ENCODE measurements at places on chromosomes 1 and 21.

GRCh38 chr1:168836469-168836868 lies 107.5 kb upstream of the DPT start:
- no peak for DNase-seq

GRCh38 chr1:117600966-117601365 lies 4.9 kb upstream of the TENT5C start:
- DNase-seq: no peak

DNA sequence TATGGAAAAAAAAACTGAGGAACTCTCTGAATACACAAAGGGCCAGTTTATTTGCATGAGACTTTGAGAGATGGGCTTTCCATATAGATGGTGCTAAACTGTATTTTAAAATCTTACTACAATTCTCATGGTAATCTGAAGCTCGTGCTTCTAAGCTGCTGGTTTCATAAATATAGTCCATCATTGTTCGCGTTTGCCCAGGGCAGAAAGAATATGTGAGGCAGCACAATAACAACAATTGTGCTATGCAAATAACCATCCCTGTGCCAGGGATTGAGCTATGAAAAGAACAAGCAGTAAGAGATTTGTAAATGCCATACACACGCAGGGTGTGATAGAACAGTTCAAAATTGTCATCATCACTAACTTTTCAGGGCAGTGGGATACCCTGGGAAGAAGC lies 4.9 kb upstream of the EPS15 start:
- DNase-seq: no peak

- no peak for DNase-seq
Measured at GRCh38 chr1:159168043-159168442, 3.4 kb upstream of the CADM3 start.

- no peak for DNase-seq
Measured at GRCh38 chr21:32888971-32889370, 117.4 kb upstream of the PAXBP1 start.

DNA sequence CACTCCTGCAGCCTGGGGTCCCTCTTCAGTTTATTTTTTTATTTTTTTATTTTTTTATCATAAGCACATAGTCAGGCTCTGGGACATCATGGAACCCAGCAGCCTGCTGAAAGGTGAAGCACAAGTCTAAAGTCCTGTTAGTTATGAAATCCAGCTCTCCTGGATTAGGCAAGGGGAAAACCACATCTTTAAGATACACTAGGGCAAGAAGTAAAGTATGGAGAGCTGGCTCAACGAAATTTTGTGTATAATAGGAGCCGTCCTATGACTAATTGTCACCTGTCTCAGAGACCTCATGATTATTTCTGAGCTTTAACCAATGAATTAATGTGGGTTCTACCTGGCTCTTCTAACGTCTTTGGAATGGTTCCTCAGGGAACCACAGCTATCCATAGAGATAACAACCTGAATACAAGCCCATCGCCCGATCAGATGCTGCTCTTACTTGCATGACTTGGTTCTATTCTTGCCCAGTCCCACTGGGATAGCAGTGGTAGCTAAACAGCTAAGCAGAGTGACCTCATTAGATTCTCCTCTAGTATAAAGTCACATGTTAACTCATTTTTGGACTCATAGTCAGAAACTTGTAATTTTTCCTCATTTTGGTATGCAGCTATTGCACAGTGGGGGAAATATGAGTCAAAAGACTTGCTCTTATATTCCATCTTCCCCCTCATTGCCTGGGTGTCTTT lies 122.7 kb downstream of the LMO4 start:
- no peak for DNase-seq
